ENCODE measurements at places on chromosomes 16 and 17.

DNA sequence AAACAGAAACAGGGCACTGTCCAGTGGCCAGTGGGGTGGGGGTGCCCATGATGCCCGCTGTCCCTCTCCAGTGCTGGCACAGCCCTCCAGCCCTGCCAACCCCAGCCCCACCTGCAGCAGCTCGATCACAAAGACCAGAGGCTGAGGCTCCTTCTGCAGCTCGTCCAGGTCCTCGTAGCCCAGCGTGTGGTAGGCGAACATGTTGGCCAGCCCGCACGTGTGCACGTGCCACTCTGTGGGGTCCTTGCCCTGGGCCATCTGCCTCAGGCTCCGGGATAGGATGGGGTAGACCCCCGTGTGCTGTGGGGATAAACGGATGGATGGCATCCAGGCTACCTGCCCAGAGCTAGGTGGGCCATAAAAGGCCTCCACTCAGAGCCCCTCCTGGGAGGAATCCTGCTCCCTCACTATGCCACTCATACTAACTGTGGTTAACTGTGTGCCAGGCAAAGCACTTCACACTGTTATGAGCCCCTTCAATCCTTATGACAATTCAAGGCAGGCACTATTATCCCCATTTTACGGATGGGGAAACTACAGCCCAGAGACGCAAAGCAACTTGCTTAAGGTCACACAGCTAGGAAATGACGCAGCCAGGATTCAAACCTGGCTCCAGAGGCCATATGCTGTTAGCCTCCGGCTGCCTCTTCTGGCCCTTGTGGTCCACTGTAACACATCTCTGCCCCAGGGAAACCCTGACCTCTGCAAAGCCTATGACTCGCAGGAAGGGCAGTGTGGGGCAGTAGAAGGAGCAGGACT, 6.5 kb downstream of the AIPL1 start:
- no peak for DNase-seq

DNA sequence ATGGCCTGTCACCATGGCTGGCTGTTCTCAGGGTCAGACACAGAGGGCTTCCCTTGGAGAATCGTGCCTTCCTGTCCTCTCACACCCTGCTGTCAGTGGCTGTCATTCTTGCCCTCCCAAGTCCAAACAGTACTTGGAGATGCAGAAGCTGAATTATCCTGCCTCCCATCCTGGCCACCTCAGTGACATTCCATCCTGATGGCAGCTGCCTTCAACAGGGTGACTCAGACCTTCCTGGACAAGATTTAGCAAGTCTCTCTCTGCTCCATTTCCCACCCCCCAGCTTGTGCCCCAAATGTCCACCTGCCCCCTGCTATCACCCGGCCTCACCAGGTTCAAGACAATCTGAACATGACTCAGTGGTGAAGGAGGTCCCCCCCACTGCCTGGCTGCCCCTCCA, 4.8 kb upstream of the KRT36 start:
- DNase-seq, result no peak

- no peak for DNase-seq
These were observed 15.8 kb downstream of the GPR179 start for GRCh38 chr17:38327936-38328335.

- no peak for DNase-seq
These were observed 40.0 kb downstream of the PGS1 start for GRCh38 chr17:78418326-78419026.

- DNase-seq, result no peak
These were observed 18.8 kb downstream of the POLR2A start for GRCh38 chr17:7502987-7503386.

DNA sequence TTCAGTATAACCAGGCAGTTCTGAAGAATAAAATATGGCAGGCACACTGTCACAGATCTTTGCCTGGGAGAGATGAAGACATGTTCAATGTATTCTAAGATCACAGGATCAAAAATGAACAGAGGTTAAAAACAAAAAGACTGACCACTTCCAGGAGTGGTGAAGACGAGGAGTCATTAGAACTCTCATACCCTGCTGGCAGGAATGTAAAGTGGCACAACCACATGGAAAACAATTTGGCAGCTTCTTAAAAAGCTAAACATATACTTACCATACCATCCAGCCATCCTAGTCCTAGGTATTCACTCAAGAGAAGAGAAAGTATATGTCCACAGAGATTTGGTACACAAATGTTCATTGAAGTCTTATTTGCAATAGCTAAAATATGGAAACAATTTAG, 406.3 kb downstream of the NPIPA8 start:
- DNase-seq, result no peak

- DNase-seq, result no peak
These were observed 28.5 kb downstream of the ARHGAP17 start for GRCh38 chr16:24986512-24987303.

Measured in CD4-positive, alpha-beta T cell treated with Interleukin-1 beta for 1 hour (primary cell).